ENCODE measurements at places on chromosomes 2 and 18.

GRCh38 chr2:6602471-6602870 is 263.2 kb downstream of the CMPK2 start:
- no peak for DNase-seq
- H3K4me1 ChIP-seq = no peaks in the 10 kb centered on the region
- H3K27ac ChIP-seq = no peak overlapping the region
- H3K36me3 ChIP-seq = no peaks in the 10 kb centered on the region

GRCh38 chr2:33056170-33056569 is 109.4 kb downstream of the LTBP1 start:
- H3K4me1 ChIP-seq = no peaks in the 10 kb centered on the region
- H3K36me3 ChIP-seq = no peaks in the 10 kb centered on the region
- no peak for DNase-seq
- peaks cover 2% of the 10 kb centered on the region for H3K27me3 ChIP-seq
- no peak overlapping the region for H3K27ac ChIP-seq
- H3K4me3 ChIP-seq = no peak overlapping the region

DNA sequence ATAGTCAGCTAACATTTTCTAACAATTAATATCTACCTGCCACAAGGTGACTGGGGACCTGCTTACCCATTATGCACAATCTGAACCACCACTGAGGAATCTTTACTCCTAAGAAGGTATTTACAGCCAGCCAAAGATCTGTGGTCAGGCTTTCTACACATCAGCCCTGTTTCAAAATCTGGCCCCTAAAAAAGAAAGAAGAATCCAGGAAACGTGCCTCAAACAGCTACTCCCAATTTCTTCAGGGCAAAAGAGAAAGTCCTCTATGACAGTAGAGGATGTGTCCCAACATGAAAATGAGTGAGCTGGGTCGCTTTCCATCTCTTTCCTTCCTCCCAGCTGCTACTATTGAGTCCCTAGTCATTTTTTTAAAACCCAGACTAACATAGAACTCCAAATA is 79.5 kb downstream of the EPB41L3 start:
- no peak overlapping the region for H3K27ac ChIP-seq
- no peaks in the 10 kb centered on the region for H3K36me3 ChIP-seq
- H3K4me3 ChIP-seq = no peak overlapping the region
- DNase-seq = no peak
- H3K27me3 ChIP-seq = no peaks in the 10 kb centered on the region

- H3K4me1 ChIP-seq = no peaks in the 10 kb centered on the region
- no peaks in the 10 kb centered on the region for H3K27me3 ChIP-seq
Observed at GRCh38 chr2:183163821-183164649, 39.8 kb downstream of the NUP35 start.

GRCh38 chr2:160603771-160604510 is 110.3 kb upstream of the RBMS1 start:
- H3K4me3 ChIP-seq = no peak overlapping the region
- no peak overlapping the region for H3K27ac ChIP-seq
- no peaks in the 10 kb centered on the region for H3K36me3 ChIP-seq
- H3K4me1 ChIP-seq = no peaks in the 10 kb centered on the region

- H3K4me3 ChIP-seq = no peak overlapping the region
- DNase-seq = no peak
- no peaks in the 10 kb centered on the region for H3K4me1 ChIP-seq
- no peaks in the 10 kb centered on the region for H3K36me3 ChIP-seq
- no peaks in the 10 kb centered on the region for H3K27me3 ChIP-seq
Observed at GRCh38 chr2:13669607-13670006, 952.9 kb downstream of the TRIB2 start.

GRCh38 chr18:34358923-34359322 is 134.2 kb upstream of the NOL4 start:
- no peak overlapping the region for H3K27ac ChIP-seq
- no peak overlapping the region for H3K4me3 ChIP-seq
- no peaks in the 10 kb centered on the region for H3K4me1 ChIP-seq
- H3K36me3 ChIP-seq = no peaks in the 10 kb centered on the region
- DNase-seq = no peak
- H3K27me3 ChIP-seq = peaks cover 6% of the 10 kb centered on the region

GRCh38 chr18:13546638-13547037 is 179.7 kb downstream of the FAM210A start:
- DNase-seq = no peak
- H3K4me3 ChIP-seq = no peak overlapping the region
- no peaks in the 10 kb centered on the region for H3K4me1 ChIP-seq
- peaks cover 10% of the 10 kb centered on the region for H3K36me3 ChIP-seq

GRCh38 chr2:130826821-130827501 is 9.8 kb upstream of the ARHGEF4 start:
- H3K27me3 ChIP-seq = peaks cover 1% of the 10 kb centered on the region
- no peak for DNase-seq
- H3K36me3 ChIP-seq = no peaks in the 10 kb centered on the region
- no peak overlapping the region for H3K4me3 ChIP-seq

DNA sequence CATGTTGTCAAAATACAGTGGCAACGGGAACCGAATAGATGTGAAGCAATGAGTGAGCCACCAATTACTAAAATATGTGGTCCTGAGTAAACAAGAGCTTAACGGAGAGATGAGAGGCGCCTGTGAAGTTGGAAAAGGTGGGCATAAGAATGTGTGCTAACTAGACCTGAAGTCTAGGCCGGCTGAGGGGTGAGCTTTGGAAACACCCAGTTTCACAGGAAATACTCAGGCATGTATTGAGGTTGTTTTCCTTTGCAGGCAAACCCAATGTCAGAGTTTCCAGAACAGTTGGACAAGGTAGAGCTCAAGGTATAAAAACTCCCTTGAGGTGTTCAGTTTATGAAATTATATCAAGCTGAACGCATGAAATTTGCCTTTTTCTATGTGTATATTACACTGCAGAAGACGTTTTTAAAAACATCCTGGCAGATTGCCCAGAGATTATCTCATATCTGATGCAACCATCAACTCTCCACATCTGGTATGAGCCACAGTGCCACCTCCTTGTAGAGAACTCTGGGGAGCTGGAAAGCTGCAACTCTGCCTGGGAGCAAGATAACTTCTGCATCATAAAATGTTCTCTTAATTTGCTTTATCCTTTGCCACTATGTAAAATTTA is 3.9 kb upstream of the WDSUB1 start:
- no peak overlapping the region for H3K27ac ChIP-seq
- H3K27me3 ChIP-seq = peaks cover 3% of the 10 kb centered on the region
- peaks cover 32% of the 10 kb centered on the region for H3K4me1 ChIP-seq
- H3K36me3 ChIP-seq = no peaks in the 10 kb centered on the region
- no peak for DNase-seq
- H3K4me3 ChIP-seq = no peak overlapping the region

- H3K4me1 ChIP-seq = no peaks in the 10 kb centered on the region
- H3K27me3 ChIP-seq = peaks cover 2% of the 10 kb centered on the region
- no peak overlapping the region for H3K4me3 ChIP-seq
- no peak overlapping the region for H3K27ac ChIP-seq
- no peak for DNase-seq
Observed at GRCh38 chr18:68429841-68430240, 285.1 kb downstream of the TMX3 start.

GRCh38 chr2:173202570-173202969 is 126.9 kb downstream of the MAP3K20 start:
- no peak for DNase-seq
- H3K4me3 ChIP-seq = no peak overlapping the region
- H3K27ac ChIP-seq = no peak overlapping the region
- H3K27me3 ChIP-seq = peaks cover 1% of the 10 kb centered on the region

GRCh38 chr2:144402251-144402650 is 117.7 kb downstream of the ZEB2 start:
- no peak for DNase-seq
- peaks cover 18% of the 10 kb centered on the region for H3K27me3 ChIP-seq
- peak overlapping the region; percentile 64 for H3K27ac ChIP-seq
- peaks cover 55% of the 10 kb centered on the region for H3K4me1 ChIP-seq
- no peak overlapping the region for H3K4me3 ChIP-seq
- H3K36me3 ChIP-seq = peaks cover 68% of the 10 kb centered on the region

DNA sequence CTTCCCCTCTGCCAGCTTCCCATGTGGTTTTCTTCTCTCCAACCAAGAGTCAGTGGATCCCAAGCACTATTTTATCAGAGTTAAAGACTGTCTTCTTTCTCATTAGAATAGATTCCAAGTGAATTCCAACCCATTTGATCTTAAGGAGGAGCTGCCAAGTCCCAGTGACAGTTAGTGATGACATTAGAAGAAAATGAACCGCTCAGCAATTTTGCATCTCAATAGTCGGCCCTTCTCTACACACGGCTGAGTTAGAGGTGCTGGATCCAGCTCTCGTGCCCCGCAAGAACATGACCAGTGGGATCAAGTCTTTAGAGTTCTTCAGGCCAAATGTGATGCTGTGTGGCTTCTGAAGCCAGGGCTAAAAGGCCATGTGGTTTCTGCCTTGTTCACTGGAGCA is 132.6 kb downstream of the SH3BP4 start:
- H3K36me3 ChIP-seq = no peaks in the 10 kb centered on the region
- DNase-seq = no peak
- no peaks in the 10 kb centered on the region for H3K4me1 ChIP-seq

- no peaks in the 10 kb centered on the region for H3K27me3 ChIP-seq
- H3K27ac ChIP-seq = peak within 1 kb of the TSS; percentile 86
- H3K36me3 ChIP-seq = no peaks in the 10 kb centered on the region
- H3K4me3 ChIP-seq = peak within 1 kb of the TSS; percentile 91
- DNase-seq = peak; percentile 92
- H3K4me1 ChIP-seq = peaks cover 22% of the 10 kb centered on the region
Observed at GRCh38 chr2:47782671-47783485, at the start of gene MSH6. Gene MSH6, plus strand, starts transcription at chr2:47783145. Its CDS starts 89 bp downstream, at chr2:47783234.

DNA sequence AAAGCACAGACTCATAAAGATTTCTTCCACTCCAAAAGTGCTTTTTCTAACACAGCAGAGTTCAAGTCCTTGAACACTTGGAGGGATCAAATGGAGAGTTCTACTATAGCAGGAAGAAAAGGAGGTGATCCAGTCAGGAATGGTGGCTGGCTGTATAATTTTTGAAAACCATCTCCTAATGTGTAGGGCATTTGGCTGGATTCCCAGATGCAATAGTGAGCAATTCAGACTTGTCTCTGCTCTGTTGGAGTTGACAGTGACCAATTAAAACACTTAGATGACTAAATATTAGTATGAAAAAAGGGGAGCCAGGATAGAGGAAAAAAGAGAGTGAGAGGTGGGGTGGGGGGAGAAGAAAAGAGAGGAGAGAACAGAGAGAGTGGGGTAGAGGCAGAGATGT is 5.3 kb upstream of the G6PC2 start:
- H3K4me3 ChIP-seq = no peak overlapping the region
- no peak overlapping the region for H3K27ac ChIP-seq
- peaks cover under 1% of the 10 kb centered on the region for H3K4me1 ChIP-seq
- no peaks in the 10 kb centered on the region for H3K36me3 ChIP-seq

GRCh38 chr18:48819276-48819675 is 131.5 kb downstream of the SMAD7 start:
- peak overlapping the region; percentile 50 for H3K4me3 ChIP-seq
- no peak for DNase-seq
- H3K36me3 ChIP-seq = peaks cover 22% of the 10 kb centered on the region
- H3K27me3 ChIP-seq = no peaks in the 10 kb centered on the region
